ENCODE measurements at places on chromosomes 2 and 18.

GRCh38 chr2:167196461-167197252, 308.4 kb downstream of the XIRP2 start:
- DNase-seq, result no peak

DNA sequence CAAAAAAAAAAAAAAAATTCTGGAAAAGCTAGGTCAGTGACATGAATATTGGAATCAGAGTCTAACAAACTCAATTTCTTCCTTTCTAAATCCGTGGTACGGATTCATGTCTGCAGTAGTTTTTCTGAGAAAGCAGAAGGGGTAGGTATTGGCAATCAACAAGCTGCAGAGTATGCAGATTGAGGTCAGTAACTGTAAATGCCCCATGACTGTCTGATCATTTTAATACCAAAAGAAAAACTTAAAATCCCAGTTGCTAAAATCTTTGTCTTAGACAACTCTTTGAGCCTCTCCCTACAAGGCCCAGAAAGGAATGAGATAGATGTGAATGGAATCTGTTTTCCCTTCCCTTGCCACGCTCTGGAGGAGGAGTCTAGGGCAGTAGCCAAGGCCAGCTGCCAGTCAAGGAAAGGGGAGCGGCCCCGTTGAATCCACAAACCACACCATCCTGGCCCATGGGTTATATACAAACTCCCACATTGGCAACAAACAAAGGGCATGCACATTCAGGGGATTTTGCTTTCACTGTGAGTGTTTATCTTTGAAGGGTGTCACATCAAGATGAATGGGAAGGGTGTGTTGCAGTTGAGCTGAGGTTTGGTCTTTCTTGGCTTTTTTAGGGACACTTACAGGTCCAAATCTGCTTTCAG, 6.1 kb upstream of the CASP8 start:
- DNase-seq, result no peak

DNA sequence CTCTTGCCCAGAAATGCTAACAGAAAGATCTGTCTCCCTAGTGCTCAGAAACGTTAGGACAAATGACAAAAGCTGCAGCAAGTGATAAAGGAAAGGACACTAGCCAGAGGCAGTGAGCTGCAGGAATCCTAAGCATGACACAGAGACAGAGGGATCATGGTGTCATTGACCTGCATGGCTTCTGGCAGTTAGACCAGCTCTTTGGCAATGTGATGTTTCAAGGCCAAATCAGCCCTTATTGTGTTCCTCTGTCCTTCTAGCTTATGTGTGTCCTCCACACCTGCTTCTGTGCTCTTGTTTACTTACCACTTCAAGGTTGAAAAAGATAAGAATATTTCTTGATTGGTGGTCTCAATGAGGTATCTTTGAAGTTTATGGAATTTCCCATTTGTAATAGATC, 120.8 kb downstream of the RHBDD1 start:
- DNase-seq, result no peak

DNA sequence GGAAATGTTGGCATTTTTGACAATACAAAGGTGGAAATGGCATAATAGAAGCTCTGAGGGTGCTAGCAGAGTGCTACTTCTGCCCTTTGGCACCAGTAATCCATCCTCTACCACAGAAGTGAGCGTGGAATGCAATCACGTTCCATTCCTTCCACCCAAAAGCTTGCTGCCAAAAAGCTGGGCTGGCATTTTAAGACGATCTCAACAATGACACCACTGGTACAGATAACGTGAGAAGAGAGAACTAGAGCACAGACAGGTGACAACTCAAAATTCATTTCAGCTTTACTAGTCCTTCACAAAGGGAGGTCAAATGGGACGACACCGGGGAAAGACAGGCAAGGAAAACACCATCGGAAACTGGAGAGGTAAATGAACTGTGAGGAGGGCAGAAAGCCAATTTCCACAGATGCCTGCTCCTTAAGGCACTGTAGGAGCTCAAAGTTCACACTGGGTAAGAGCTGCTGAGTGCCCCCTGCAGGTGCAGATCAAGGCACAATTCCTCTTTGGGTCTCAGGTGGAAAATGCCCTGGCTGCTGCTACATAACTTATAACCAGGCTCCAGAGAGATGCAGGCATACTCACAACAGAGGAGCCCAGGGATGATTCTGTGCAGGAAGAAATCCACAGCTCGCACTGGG, 50.7 kb upstream of the RNU4ATAC start:
- no peak for DNase-seq

DNA sequence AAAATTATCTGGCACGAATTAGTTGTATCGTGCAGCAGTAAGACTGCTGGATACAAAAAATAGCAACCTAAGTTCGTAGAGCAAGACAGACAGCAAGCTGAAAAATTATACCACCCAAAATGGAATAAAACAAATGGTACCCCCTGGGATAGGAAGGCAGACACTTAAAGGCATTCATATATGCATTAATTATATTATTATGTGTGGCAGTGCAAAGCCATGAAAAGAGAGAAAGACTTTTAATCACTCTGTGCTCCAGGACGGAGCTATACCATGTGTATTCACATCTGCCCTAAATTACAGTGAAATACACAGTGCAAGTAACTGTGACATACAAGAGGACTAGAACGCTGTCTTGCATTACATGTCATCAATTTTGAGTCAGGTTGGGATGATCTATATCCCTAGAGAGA, 235.9 kb downstream of the GULP1 start:
- no peak for DNase-seq

- no peak for DNase-seq
Observed at GRCh38 chr18:45980229-45980628, 13.1 kb upstream of the EPG5 start.

GRCh38 chr2:233593201-233593600, 24.2 kb upstream of the UGT1A8 start:
- no peak for DNase-seq

DNA sequence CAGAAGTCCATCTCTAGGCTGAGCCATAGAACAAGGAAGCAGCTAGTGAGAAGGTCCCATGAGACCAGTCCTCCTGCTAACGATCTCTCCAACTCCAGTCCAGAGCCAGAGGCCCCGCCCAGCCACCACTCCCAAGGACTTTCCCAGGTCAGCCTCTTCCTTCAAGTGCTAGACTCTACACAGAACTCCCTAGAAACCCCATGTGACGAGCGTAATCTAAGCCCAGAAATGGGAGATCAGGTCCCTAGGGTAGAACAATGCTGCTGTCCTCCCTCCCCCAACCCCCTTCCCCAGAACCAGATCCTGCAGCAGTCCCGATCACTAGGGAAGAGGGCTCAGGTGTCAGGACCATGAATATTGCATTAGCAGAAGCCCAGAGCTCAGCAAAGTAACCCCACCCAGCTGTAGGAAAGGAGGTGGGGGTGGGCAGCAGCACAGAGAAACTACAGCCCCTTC, 6.9 kb downstream of the DCTN1 start:
- no peak for DNase-seq

Measured in activated gamma-delta T cell treated with anti-CD3 and anti-CD28 coated beads, Interleukin-2, amount 50 U/mL, for 16 hours (primary cell).